Activated naive CD8-positive, alpha-beta T cell treated with anti-CD3 and anti-CD28 coated beads, Interleukin-2, amount 50 U/mL, for 16 hours (primary cell): ENCODE measurements at places on chromosomes 7 and 10.

GRCh38 chr10:114850126-114850525, 28.5 kb downstream of the FHIP2A start:
- no peak for DNase-seq

- DNase-seq, result no peak
Observed at GRCh38 chr7:151832656-151833055, 44.3 kb downstream of the PRKAG2 start.

DNA sequence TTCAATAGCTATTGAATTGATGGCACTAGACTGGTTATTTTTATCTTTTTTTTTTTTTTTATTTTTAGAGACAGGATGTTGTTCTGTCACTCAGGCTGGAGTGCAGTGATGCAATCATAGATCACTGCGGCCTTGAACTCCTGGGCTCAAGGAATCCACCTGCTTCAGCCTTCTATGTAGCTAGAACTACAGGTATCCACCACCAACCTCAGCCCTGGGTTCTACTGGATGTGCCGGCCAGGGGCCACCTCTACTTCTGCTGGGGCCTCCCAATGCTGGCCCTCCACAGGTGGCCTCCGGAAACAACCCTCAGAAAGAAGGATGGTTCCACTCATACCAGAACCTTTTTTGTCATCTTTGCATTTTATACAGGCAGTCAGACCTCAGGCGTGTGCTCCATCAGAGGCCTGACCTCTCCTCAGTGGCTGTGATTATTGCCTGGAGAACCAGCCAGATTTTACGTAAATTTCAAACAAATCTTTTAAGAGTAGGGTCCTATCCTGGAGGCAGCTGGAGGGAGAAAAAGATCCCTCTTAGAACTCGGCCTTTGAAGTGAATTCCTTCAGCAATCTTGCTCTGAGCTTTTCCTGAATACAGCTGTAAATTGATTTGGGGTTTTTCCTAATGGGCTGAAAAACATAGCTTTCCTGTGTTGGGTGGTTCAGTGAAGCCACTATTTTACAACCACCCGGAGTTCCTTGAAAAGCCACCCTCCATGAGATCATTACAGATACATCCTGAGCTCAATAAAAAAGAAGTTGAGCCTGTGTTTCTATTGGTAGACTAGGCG, 110.0 kb downstream of the SPAG6 start:
- DNase-seq, result no peak

GRCh38 chr7:79051915-79052314, 401.6 kb downstream of the MAGI2 start:
- no peak for DNase-seq

- DNase-seq, result no peak
Observed at GRCh38 chr10:104329735-104330134, 8.5 kb downstream of the ITPRIP start.

- DNase-seq, result no peak
Observed at GRCh38 chr10:18650404-18650997, 886 bp downstream of the NSUN6 start.

DNA sequence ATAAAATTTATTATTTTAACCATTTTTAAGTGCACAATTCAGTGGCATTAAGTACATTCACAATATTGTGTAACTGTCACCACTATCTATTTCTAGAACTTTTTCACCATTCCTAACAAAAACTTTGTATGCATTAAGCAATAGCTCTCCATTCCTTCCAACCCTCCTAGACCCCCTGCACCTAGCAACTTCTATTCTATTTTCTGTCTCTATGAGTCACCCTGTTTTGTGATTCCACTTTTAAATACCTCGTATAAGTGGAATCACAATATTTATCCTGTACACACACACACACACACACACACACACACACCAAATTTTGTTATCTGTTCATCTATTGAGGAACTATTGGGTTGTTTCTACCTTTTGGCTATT, 89.2 kb downstream of the ARID5B start:
- DNase-seq, result no peak
